Suprapubic skin (tissue), 4 donors: ENCODE measurements at places on chromosomes 1 and 21. TPM values are rescaled to one million over a fixed set of nuclear protein-coding genes. Genes with fewer than 3 reads are reported as not detected.

GRCh38 chr1:119702384-119702783 is 9.3 kb upstream of the PHGDH start:
- no peak for DNase-seq

- DNase-seq = no peak
These were observed 66.8 kb upstream of the RGS7 start for GRCh38 chr1:241423541-241424479.

DNA sequence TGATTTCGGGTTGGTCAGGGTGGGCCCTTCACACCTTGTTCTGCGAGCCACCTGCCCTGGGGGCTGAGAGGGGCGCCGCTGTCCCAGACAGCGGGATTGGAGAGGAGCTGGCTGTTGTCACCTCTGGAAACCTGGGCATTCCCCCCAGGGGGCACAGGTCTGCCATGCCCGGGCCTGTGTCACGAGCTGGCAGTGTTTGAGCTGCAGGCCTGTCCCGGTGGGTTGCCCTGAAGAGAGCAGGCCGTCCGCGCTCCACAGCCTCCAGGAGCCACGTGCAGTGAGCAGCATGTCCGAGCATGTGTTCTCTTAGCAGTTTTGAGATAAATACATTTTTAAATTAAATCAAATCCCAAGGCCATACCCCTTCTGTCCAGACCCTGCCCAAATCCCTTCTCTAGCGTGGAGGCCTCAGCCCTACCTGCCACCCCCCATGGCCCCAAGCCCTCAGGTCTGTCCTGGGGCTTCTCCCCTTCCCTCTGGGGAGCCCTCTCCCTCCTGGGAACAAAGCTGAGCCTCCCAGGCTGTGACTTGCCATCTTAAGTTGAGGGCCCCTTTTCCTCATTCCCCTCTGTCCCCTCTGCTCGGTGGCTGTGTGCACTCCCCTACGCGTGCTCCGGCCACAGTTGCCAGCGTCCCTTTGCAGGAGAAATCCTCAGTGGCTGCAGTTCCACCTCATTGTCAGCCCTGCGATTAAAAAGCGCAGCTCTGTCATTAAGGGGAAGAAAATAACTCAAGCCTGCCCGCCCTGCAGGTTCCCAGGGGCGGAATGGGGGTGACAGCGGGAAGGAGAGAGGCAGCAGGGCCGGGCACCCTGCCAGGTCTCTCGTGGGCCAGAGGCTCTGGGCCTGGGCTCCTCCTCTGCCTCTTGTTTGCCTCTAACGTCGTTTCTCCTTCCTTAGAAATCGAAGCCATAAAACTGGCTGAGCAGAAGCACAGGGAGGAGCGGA is 26.6 kb downstream of the SLX9 start:
- no peak for DNase-seq

DNA sequence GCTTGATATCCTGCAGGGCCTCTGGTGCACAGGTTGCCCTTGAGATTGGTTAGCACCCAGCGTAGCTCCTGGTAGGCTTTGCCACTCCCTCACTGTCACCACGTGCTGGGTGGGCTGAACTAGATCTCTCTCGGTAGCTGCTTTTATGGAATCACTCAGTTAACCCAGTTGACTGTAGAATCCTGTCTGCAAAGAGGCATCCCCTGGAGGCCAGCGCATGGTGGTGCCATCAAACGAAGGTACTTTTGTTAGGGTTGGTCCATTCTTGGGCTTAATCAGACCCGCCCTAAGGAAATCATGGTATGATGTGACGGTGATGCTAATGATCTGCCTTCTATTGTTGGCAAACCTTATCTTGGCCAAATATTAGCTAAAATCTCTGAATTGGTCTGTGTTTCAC is 153.4 kb downstream of the GALNT2 start:
- no peak for DNase-seq

DNA sequence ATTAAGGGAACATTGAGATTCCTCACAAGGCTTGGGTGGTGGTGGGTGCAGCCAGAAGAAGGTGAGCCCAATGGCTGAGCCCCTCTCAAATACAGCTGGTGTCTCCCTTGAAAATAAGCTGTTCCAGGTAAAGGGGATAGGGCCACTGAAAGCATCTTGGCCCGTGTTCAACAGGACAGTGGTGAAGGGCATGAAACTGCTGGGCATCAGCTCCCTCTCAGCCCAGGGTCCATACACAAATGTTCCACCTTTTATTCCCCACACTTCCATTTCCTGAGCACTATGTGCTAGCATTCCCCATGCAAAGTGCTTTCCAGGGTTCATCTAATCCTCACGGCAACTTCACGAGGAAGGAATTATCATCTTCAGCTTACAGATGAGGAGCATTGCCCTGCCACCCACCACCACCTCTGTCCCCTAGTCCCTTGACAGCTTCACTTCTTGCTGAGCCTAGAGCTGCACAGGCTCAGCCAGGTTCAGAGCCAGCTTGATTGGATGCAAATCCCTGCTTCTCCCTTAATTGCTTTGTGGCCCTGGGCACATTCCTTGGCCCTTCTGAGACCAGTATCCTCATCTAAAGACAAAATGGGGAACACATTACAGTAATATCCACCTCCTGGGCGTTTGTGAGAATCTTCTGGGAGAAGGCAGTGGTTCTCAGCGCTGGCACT is 9.6 kb downstream of the TAGLN2 start:
- DNase-seq = no peak

- DNase-seq = no peak
These were observed 6.4 kb downstream of the GFI1 start for GRCh38 chr1:92480200-92480812.

DNA sequence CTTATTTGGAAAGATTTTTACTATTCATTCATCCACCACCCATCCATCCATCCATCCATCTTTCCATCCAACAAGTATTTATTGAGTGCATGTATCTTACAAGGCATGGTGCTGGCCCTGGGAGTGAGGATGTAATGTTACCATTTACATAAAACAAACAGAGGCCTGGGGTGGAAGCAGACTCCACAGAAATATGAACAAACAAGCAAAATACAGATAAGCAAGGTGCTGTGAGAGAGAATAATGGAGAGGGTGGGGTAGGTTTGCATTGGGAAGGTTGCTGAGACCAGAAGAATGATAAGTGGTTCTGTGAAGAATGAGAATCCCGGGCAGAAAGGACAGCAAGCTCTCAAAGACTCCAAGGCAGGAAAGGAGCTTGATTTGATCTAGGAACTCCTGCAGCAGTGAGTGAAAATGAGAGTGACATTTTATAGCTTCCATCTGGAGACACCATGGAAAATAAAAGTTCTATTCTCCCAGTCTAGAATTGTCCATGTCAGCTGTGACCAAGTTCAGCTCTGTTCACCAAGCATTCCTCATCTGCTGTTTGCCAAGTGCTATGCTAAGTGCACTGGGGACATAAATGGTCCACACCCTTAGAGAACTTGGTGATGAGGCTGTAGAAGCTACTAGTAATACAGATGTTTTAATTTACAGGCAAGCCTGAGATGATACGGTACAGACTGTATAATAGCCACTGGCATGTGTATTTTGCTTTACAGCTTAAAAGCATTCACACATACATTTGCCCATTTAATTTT is 75.3 kb downstream of the PEX14 start:
- no peak for DNase-seq

DNA sequence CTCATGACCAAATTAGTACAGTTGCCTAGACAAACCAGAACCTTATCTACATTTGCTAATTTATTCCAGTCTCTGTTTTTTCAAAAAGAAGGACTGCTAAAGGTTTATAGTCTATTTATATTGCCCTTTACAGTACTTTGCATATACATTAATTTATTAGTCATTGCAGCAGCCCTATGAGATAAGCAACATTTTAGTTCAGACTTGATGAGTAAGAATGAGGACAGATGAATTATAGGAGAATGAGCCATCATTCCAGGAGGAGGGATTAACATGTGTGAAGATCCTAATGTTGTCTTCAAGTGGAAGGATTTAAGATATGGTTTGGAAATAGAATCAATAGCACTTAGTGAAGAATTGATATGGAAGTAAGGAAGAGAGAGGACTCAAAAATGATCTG is 152.4 kb downstream of the KCTD3 start:
- no peak for DNase-seq

GRCh38 chr1:67838180-67838910 is 5.1 kb upstream of the GNG12 start:
- DNase-seq = no peak

- DNase-seq = no peak
These were observed 485.4 kb upstream of the LRRC7 start for GRCh38 chr1:69082312-69082711.

GRCh38 chr1:30471307-30471706 is 252.1 kb downstream of the MATN1 start:
- DNase-seq = no peak

- no peak for DNase-seq
These were observed 6.5 kb downstream of the FMO5 start for GRCh38 chr1:147218606-147219005.

DNA sequence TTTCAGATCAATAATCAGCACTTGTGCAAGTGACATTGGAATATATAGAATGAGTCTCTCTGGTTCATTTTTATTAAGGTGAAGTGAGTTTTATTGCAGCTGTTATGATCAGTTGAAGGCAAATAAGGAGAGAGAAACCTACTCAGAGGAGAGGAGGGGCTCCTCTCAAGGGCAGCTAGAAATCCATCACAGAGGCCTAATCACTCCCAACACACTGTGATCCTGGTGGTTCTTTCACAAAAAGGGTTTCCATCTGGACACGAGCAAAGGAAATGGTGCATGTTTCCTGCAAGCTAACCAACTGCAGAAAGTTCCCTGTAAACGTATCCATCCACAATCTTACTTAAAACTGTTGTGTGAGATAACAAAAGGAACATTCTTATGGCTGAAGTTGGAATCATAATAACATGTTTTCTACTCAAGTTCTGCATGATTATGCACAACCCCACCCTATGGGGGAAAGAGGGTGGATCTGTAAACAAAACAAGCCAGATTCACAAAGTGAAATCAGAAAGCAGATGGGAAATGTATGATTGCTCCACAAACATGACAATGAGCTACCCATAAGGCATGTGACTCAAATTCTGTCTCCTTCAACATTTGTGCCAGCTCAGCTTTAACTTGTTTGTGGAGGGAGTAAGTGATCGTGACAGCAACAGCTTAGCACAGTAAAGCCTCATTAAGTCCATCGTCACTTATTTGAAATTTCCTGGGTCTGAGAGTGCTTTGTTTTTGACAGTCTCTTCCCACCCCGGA is 141.2 kb upstream of the ST6GALNAC5 start:
- no peak for DNase-seq

DIP2A gene
- 141 TPM for total RNA-seq

KCNA3 gene
- total RNA-seq = 1.4 TPM

MAP1LC3C gene
- total RNA-seq = 4.1 TPM

RNASEL gene
- total RNA-seq = 4.1 TPM

FGGY gene
- 15.9 TPM for total RNA-seq

FAM163A gene
- not detected for total RNA-seq
